ENCODE measurements at places on chromosomes 2 and 18. TPM values are rescaled to one million over a fixed set of nuclear protein-coding genes. Genes with fewer than 3 reads are reported as not detected.

PSMD14 gene
- total RNA-seq, result 319 TPM

POTEI gene
- not detected for total RNA-seq

EFHD1 gene
- 0.24 TPM for total RNA-seq

FEZ2 gene
- 190 TPM for total RNA-seq

SCN2A gene
- total RNA-seq, result 0.17 TPM

TIGD1 gene
- 11.8 TPM for total RNA-seq

MEP1B gene
- not detected for total RNA-seq

RGPD3 gene
- 0.21 TPM for total RNA-seq

GMPPA gene
- total RNA-seq, result 52.5 TPM

RIT2 gene
- not detected for total RNA-seq

GALNT3 gene
- total RNA-seq, result not detected

CROCC2 gene
- not detected for total RNA-seq

PPP1R1C gene
- 4.8 TPM for total RNA-seq

MORN2 gene
- total RNA-seq, result 55.8 TPM

DNER gene
- 68.3 TPM for total RNA-seq

UNC80 gene
- not detected for total RNA-seq

AOX1 gene
- total RNA-seq, result 8.4 TPM

BCS1L gene
- 40.7 TPM for total RNA-seq

IL1RL1 gene
- not detected for total RNA-seq

CXCR4 gene
- 4.3 TPM for total RNA-seq

GRCh38 chr18:21163647-21164547 is 52.3 kb upstream of the ROCK1 start:
- peak; percentile 82 for DNase-seq

- no peak for DNase-seq
These were observed 449.6 kb downstream of the SPAG16 start for GRCh38 chr2:213733893-213734292.

GRCh38 chr2:62727876-62728566 is 22.5 kb downstream of the EHBP1 start:
- DNase-seq, result no peak

DNA sequence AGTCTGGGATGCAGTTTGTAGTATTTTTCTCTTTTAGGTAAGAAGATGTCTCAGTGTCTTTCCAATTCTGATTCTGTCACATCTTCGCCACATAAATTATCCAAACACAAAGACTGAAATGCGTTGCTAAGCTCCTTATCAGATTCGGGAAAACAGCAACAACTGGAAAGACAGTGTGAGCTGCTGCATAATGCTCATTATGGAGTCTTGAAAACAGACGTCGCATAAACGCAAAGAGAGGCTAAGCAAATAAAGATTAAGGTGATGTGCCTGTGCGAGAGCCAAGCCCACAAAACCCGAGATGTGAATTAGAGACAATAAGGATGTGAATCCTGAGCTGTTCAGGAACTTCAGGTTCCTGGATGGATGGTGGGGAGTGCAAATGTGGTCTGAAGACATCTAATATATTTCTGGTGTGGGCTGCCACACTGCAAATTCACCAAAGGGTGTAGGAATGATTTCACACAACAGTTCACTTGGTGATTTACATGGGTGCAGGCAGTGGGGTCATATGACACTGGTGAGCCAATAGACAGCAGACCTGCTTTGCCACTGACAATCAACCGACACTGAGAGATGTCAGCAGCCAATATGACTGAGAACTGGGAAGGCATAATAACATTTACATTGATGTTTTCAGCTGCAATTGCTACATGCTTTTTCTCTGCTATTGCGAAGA is 195.8 kb downstream of the MTX2 start:
- DNase-seq, result no peak

- DNase-seq, result peak; percentile 10
These were observed 503.5 kb upstream of the SOX11 start for GRCh38 chr2:5188636-5189035.

GRCh38 chr2:217878915-217879590 is 123.7 kb downstream of the TNS1 start:
- no peak for DNase-seq

- no peak for DNase-seq
These were observed 452.4 kb upstream of the RGPD4 start for GRCh38 chr2:107374249-107374648.

DNA sequence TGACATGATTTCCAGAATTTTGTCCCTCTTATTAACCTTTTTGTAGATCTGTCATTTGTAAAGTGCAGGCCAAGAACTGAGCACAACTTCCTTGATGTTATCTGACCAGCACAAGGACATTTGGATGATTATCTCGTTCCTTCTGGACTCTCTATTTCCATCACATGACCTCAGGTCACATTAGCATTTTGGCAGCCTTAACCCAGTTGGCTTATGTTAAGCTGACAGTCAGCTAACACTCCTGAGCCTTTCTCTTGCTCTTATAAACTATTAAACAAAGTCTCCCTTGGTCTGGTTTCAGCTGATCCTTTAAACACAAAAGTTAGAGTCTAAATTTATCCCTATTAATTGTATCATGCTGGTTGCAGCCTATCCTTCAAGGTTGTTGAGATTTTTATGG is 167.2 kb upstream of the RBBP8 start:
- no peak for DNase-seq

DNA sequence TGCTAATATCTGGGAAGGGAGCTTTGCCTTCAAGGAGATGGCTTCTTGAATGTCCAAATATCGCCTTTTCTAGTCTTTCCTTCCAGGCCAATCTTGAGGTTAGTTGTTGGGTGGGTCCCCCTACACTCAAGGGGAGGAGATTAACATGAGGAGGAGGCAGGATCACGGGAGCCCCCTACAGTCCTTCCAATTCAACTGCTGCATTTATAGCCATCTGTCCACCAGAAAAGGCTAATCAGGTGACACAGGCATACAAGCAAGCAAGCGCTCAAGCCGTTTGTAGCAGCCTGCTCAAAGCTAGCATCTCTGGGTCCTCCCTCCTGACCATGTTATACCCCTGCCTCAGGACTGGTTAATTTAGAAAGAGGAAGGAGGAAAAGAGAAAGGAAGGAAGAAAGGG is 87.6 kb downstream of the MRPS9 start:
- peak; percentile 19 for DNase-seq

DNA sequence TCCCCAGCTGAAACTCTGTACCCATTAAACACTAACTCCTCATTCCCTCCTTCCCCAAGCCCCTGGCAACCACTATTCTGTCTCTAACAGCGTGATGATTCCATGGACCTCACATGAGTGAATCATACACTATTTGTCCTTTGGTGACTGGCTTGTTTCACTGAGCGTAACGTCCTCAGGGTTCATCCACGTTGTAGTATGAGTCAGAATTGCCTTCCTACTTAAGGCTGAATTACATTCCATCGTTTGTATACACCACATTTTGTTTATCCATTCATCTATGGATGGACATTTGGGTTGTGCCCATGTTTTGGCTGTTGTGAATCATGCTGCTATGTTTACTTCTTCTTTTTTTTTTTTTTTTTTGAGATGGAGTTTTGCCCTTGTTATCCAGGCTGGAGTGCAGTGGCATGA is 19.6 kb upstream of the CABLES1 start:
- peak; percentile 95 for DNase-seq

- no peak for DNase-seq
These were observed 32.7 kb downstream of the NEMP2 start for GRCh38 chr2:190501702-190502407.

GRCh38 chr2:46704041-46704440 is 211.6 kb downstream of the MCFD2 start:
- DNase-seq, result no peak

- no peak for DNase-seq
These were observed 141.8 kb upstream of the ALKAL2 start for GRCh38 chr2:429575-430254.

DNA sequence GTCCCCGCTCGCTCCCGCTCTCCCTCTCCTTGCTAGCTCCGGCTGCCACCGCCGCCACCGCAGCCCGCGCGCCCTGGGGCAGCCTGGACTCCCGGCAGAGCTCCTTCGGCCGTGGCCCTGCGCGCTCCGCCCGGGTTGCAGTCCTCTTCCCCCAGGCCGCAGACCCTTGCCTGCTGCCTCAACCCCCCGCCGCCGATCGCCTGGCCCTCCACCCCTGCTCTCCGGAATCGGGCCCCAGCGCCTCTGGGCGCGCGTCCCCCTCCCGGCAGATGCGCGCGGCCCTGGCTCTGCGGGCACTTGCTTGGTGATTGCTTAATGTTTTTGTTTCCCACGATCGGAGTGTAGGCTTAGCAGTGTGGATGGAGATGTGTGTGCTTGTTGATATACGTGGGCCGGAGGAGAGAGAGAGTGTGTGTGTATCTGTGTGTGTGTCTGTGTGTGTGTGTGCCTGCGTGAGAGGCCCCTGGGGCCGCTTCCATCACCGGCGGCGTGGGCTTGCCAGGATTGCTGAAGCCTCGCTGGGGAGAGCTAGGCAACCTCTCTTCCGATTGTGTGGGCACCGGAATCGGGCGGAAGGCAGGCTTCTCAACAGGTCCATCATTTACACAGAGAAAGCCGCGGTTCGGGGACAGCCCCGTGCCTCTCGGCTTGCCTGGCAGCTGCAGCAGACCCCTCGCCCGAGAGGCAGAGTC is 877 bp downstream of the INHBB start:
- no peak for DNase-seq

- DNase-seq, result no peak
These were observed 1.7 kb downstream of the LYPD1 start for GRCh38 chr2:132668189-132668823.

DNA sequence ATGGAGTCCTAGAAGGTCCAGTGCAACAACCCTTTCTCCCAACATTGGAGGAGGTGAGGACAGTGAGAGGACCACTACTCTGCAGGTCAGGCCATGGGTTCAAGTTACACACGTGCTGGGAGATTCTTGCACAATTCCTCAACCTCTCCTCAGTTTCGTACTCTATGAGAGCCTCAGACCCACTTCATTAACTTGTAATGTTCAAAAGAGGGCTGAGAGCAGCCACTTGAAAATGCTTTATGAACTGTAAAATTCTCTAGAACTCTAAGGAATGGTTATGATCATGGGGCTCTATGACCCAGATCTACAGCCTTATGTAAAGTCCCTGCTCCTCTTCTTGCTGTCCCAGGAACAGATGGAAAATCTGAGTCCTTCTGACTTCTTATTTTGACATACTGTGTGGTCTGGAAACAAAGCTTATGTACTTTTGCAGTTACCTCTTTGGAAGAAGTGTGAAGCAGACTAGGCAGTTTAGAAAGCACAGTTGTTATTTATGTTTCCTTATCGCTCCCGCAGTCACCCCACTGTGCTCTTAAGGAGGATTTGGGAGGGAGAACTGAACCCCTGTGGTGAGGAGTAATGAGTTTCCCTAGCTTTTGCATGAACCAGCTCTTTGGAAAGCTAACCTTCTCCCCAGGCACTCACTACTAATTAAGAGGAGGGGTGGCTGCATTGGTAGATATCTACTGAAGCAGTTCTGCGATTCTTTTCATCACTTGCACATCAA is 296.6 kb downstream of the LRRTM1 start:
- peak; percentile 56 for DNase-seq

DNA sequence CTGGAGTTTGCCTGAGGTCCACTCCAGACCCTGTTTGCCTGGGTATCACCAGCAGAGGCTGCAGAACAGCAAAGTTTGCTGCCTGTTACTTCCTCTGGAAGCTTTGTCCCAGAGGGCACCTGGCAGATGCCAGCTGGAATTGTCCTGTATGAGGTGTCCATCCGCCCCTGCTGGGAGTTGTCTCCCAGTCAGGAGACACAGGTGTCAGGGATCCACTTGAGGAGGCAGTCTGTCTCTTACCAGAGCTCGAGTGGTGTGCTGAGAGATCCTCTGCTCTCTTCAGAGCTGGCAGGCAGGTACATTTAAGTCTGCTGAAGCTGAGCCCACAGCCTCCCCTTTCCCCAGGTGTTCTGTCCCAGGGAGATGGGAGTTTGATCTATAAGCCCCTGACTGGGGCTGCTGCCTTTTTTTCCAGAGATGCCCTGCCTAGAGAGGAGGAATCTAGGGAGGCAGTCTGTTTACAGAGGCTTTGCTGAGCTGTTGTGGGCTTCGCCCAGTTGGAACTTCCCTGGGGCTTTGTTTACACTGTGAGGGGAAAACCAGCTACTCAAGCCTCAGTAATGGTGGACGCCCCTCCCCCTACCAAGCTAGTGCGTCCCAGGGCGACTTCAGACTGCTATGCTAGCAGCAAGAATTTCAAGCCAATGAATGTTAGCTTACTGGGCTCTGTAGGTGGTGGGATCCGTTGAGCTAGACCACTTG is 34.7 kb downstream of the TFPI start:
- DNase-seq, result no peak

GRCh38 chr2:134375935-134376334 is 122.1 kb downstream of the MGAT5 start:
- peak; percentile 36 for DNase-seq

- no peak for DNase-seq
These were observed 375.0 kb downstream of the RNF144A start for GRCh38 chr2:7292154-7292691.

- no peak for DNase-seq
These were observed 67.5 kb downstream of the CSRNP3 start for GRCh38 chr2:165536851-165537499.

GRCh38 chr2:206614811-206615210 is 27.5 kb upstream of the FAM237A start:
- peak; percentile 93 for DNase-seq

DNA sequence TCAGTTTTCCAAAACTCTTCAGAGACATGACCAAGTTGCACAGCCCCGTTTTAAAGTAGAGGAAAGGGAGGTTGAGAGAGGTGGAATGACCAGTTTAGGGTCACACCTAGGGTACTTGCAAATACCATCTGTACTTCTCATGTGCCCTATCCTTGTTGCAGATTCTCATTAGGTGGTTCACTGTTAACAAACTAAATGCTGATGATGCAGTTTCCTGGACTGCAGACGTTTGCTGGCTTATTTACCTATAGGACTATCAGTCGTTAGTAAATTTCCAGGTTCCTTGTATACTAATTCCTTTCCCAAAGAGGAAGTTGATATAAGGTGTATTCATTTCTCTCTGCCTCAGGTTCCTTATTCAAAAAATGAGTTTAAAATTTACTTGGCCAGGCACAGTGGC is 1.4 kb downstream of the FARP2 start:
- no peak for DNase-seq

DNA sequence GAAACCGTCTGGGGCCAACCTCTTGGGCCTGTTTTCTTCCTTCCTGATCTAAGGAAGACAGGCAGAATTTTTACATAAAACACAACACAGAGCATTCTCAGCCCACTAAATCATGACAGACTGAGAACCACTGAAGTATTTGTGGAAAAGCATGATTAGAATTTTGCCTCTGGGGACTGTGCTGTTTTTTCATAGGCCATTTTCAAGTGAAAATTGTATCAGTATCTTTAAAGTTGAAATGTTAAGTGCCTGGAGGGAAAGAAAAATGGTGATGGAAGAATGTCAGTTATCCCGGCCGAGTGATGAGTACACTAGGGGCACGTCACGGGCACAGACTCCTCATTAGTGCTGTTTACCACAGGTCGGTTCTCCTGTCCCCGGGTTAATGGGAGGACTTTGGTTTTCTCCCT is 36.9 kb downstream of the EHD3 start:
- DNase-seq, result no peak

- DNase-seq, result no peak
These were observed 28.4 kb downstream of the TMEM37 start for GRCh38 chr2:119460076-119460475.

- DNase-seq, result peak; percentile 51
These were observed 45.7 kb downstream of the RALB start for GRCh38 chr2:120298173-120298835.

GRCh38 chr2:207122651-207123334 is 43.0 kb downstream of the KLF7 start:
- no peak for DNase-seq

- DNase-seq, result no peak
These were observed 47.1 kb downstream of the HS6ST1 start for GRCh38 chr2:128271597-128271910.

Data from A172 (cell line).